Stimulated activated CD8-positive, alpha-beta memory T cell treated with anti-CD3 and anti-CD28 coated beads, Interleukin-15, amount 100 ng/mL, for 1 hour (primary cell): ENCODE measurements at places on chromosomes 1 and 21.

GRCh38 chr1:90768098-90768497, 51.0 kb upstream of the BARHL2 start:
- DNase-seq = no peak

GRCh38 chr1:22727873-22728272, 17.2 kb downstream of the EPHB2 start:
- DNase-seq = no peak

DNA sequence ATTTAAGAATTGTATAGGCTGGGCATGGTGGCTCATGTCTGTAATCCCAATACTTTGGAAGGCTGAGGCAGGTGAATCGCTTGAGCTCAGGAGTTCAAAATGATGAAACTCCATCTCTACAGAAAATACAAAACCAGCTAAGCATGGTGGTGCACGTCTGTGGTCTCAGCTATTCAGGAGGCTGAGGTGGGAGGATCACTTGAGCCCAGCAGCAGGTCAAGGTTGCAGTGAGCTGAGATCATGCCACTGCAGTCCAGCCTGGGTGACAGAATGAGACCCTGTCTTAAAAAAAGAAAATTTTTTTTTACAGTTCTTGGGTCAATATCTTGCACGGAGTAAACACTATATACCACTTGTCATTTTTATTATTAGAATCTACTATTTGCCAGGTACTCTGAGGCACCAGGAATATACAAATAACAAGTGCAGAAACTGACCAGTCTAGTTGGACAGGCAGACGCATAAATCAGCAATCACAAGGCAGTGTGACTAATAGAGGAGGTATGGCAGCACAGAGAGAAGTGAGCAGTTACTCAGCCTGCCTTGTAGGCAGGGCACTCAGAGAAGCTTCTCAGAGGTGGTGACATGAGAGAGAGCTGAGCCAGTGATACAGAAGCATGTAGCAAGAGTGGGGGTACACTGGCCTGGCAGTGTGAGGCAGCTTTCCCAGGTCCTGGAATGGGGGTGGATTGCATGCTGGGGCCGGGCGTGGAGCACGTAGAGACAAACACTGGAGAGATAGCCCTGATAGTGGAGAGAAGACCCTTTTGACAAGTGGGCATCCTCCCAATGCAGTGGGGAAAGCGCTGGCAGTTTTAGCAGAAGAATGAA, 8.0 kb downstream of the PHLDA3 start:
- DNase-seq = no peak

DNA sequence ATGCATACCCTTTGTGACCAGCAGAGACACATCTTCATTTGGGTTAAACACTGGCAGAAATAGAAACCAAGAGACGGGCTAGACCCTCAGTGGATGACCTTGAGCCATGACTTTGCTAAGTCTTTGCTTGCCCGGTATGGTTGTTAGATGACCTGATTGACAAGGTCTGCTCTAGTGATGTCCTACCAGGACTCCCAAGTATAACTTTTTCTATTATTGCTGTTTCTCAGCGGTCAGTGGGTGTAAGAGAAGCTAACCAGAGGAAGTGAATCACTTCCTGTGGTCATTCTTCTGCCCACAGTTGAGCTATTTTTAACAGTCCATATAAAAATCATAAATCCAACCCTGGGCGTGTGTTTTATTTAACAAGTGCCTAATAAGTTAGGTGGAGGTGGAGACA, 126.2 kb upstream of the ETS2 start:
- no peak for DNase-seq

DNA sequence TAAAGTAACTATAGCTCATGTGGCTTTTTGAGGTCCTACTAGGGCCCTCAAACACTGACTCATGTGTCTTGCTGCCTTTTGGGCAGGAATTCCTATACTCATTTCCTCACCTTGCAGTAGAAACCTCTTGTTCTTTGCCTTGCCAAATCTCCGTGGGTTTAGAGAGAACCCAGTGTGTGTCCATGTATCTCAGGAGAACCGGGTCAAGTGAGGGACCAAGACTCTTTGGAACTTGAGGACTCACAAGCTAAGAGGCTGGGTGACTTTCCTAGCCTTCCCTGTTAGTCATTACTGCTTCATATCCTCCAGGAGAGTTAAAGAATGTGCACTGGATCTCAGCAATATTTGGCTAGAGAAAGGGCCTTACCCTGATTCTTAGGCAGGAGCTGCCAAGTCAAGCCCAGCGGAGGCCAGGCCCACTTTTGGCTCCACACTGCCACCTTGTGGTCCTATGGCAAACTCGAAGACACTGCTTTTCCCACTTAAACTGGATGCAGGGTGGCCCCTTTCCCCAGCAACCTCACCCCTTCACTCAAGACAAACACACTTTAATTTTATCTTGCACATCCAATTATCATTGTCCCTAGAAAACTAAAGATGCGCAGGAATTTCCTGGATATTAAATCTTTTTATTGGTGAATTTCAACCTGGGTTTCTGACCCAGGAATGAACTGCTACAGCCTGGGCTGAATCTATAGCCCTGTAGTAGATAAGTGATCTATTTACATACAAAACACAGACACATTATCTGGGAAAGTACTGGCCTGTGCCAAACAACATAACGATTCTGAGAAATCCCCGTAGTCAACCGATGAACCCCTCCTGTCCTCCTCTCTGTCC, 10.6 kb downstream of the AVPR1B start:
- DNase-seq = peak; percentile 48

DNA sequence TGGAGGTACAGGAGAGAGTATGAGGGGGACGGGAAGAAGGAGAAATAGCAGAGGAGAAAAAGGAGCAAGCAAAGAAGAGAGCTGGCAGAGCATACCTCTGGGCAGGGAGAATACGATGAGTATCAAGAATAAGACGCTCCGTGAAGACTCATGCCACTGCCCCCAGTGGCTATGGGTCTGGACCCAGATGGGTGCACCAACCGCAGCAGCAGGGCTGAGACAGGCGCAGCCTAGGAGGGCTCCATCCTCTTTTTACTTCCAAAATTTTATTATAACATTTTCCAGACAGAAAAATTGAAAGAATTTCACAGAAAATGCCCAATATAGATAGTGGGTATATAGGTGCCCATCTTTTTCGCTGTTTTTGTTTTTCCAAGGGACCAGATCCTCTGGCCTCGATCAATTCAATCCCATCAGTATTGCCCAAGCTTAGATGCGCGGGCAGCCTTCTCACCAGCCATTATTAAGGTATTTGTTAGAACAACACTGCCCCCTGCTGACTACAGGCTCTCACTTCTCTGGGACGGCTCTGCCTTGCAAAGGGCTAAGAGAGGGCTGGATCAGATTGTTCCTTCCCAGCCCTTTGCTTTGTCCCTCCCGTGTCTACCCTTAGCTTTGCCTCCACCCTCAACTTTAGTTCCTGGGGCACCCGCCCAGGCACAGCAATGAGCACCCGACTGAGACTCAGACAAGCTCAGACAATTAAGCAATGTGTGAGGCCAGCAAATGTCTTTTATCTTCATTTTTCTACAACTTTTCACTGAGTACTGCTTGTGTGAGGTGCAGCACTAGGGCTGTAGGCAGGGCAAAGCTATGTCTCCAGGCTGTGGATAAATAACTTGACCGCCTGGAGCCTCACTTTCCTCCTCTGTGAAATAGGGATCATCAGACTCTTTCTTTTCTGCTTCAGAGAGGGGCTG, 17.5 kb upstream of the CAMK1G start:
- DNase-seq = peak; percentile 44

DNA sequence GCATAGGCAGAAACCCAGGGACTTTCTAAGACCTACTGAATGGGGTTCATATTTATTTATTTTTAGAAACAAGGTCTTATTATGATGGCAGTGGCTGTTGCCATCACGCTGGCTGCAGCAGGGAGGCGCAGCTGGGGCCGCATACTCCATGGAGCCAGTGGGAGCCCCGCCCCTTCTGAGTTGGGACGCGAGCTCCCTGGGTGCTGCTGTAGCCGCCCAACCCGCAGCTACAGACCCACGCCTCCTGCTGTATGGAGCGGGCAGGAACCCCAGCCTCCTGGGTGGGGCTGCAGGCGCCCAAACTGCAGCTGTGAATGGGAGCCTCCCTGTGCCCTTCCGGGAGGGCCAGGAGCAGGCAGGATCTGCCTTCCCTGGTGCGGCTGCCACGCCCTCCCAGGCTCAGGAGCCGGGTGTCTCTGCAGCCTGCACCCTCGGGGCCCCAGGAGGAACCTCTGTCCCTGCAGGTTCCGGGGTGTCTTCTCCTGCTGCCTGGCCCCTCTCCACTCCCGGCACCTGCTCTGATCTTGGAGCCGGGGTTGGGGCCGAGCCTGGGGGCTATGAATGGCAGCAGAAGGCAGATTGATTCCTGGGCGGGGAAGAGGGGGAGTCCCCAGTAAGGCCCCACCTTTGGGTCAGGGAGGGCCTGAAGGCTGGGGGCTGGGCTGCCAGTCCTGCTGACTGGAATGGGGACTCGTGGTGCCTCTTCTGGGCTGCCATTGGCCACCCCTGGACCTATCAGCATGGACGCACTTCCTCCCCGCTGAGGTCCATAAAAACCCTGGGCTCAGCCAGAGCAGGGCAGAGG, 66.5 kb upstream of the LRRN2 start:
- DNase-seq = no peak

DNA sequence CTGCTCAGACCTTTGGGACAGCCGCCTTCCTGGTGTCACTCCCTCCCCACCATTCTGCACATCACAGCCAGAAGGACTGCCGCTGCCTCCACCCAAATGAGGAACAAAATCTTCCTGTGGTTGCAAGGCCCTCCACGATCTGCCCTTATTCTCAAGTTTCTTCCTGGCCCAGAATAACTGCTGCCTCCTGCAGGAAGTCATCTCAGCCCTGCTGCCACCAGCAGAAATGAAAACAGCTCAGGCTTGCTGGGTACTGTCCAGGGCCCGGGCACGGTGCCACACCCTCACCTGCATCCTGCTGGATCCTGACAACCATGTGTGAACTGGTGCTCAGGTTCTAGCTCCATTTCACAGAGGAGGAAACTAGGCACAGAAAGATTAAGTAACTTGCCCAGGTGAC, 2.8 kb downstream of the CLDN19 start:
- DNase-seq = no peak

- no peak for DNase-seq
Observed at GRCh38 chr1:234731569-234732085, 121.6 kb upstream of the IRF2BP2 start.

- DNase-seq = no peak
Observed at GRCh38 chr1:186872291-186872690, 43.5 kb downstream of the PLA2G4A start.

DNA sequence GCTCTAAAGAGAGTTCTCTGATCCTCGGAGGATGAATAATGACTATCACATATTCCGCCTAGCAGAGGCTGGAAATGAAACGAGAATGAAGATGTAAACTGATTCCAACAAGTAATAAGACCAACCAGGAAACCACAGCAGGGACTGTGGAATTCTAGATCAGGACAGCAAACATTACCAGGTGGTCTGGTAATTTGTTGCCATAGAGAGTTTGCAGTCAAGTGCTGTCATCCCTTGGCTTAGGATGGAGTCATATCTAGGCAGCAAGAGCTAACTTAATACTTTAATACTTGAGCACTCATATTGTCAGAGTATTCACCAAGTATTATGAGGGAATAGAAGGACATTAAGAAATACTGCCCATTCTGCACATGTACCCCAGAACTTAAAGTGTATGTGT, 45.1 kb upstream of the MUTYH start:
- no peak for DNase-seq

DNA sequence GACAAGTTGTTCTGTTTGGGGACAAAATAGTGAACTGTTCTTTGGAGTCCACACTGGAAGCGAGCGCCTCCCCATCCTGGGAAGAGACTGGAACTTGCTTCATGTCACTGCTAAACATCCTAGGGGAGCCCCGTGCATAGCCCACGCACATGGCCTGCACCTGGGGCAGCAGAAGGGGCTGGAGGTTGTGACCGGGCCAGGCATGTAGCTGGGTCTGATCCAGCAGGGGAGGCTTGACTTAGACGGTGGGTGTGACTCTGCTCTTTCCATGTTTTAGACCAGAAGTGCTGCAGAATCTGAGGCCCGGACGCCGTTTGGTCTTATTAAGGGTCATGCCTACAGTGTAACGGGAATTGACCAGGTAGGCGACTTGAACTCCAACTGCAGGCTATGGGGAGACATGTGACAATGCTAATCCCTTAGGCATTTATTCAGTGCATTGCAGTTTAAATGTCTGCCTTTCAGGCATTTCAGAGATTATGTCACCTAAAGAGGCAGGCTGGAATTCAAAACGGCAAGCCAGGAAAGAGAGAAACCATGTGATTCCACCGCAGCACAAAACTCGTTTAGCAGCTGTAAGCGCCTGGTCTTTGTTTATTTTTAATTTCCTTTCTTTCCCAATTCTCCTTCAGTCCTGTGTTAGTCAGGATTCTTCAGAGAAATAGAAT, 21.8 kb downstream of the CAPN9 start:
- no peak for DNase-seq

DNA sequence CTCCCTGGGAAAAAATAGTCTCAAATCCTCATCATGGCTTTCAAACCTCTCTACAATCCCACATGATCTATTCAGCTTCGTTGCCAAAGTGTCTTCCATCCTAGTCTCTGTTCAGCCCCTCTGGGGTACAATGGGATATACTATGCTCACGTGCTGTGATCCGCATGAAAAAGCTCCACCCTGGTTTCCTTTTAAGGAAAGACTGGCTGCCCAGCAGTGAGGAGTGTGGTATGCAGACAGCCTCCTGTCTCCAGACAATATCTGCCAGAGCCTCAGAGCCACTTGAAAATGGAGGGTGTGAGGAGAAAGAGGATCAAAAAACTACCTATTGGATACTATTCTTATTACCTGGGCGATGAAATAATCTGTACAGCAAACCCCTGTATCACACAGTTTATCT, 194.5 kb downstream of the LHX8 start:
- DNase-seq = no peak

GRCh38 chr1:99397029-99397428, 132.7 kb downstream of the PLPPR4 start:
- no peak for DNase-seq

DNA sequence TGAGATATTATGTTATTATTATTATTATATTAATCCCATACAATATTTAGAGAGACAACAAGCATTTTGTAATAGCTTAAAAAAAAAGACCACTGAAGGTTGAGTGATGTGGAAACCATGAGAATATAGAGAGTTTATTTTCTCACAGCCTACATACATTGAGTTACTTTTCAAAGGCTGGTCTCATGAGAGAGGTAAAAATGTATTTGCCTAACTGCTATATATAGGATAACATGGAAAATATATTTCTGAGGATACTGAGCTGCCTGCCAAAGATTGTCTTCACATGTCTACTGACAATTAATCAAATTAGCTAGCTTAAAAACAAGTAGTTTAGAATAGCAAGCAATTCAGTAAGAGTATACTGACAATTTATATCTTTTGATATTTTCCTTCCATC, 192.2 kb upstream of the NRIP1 start:
- DNase-seq = no peak
